ENCODE measurements at places on chromosomes 1 and 21.

DNA sequence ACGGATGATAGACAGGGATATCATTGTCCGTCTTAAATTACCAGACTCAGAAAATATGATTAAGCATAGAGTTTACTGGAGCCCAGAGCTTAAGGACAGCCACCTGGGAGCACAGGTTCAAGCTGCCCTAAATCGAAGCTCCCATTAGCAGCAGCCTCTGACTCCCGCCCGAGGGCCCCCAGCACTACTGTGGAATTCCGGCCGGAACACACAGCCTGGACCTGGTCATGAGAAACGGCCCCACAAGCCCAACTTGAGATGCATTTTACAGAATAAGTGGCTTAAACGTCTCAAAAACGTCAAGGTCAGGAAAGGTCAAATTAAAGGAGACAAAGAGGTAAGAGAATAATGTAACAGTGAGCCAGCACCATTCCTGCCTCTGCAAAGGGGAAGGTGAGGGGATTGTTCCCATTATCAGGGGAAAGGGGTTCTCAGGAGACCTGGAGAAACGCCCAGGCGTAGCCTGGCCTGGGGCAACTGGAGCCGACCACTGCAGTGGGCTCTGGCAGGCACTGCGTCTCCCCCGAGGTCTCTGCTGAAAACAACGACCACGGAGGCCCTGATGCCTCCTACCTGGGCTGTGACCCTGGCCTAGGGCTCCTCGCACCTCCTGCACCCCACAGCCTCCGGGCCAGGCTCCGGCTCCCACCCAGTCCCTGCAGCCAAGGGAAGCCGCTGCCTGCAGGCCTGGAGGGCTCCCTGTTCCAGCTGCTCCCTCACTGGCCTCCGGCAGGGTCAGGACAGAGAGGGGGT is 11.5 kb upstream of the COL6A1 start:
- no peak for DNase-seq

- DNase-seq, result no peak
Observed at GRCh38 chr1:93814795-93815340, 64.1 kb downstream of the DNTTIP2 start.

- DNase-seq, result no peak
Observed at GRCh38 chr1:118998171-118998570, 10.0 kb upstream of the TBX15 start.

DNA sequence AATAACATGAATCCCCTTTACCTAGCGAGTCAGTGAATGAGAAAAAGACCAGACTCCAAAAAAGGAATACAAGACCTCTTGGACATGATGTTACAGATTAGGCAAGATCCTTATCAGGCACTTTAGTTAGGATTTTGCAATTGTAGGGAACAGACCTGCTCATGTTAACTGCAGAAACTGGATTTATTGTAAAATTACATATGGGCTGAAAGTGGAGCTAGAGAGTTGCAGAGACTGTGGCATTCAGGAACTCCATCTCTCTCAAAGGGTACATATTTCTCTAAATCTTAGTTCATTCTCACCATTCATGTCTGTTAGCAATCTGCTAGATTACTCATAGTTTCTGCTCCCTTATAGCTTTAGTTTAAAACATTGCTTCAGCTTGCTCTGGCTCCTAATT is 142.2 kb downstream of the PAPPA2 start:
- DNase-seq, result no peak

DNA sequence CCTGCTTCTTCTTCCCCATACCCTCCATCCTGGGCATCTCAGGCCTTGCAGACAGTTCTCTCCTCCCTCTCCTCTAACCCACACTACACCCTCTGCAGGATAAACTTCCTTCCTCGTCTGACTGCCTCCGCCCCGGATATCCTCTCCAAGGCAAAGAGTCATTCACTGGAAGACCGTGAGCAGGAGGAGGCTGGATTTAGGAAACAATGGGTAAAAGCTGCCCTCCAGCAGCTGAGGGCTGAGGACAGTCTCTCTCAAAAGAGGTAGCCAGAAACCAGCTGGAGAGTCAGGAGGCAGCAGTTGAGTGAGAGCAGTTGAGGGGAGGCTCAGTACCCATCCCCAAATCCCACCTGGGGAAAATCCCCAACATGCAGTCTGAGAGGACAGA is 1.4 kb downstream of the CSRP1 start:
- no peak for DNase-seq
